ENCODE measurements at places on chromosomes 12 and 14. TPM values are rescaled to one million over a fixed set of nuclear protein-coding genes. Genes with fewer than 3 reads are reported as not detected.

DNA sequence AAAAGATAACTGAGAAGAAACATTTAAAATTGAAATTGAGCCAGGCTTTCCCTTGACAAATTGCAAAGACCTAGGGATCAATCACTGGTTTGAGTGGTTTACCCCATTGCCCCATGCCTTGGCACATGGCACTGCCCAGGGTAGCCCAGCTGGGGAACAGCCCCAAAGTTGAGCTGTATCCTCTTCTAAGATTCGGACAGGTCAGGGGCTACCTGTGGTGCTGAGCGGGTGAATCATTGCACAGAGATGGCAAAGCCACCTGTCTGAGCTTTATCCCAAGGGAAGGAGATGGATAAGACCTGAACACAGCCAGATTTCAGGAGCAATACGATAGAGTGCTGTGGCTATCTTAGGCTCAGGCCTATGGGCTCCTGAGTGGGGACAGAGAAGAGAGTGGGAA is 7.0 kb downstream of the IFI27L2 start:
- DNase-seq = no peak

DNA sequence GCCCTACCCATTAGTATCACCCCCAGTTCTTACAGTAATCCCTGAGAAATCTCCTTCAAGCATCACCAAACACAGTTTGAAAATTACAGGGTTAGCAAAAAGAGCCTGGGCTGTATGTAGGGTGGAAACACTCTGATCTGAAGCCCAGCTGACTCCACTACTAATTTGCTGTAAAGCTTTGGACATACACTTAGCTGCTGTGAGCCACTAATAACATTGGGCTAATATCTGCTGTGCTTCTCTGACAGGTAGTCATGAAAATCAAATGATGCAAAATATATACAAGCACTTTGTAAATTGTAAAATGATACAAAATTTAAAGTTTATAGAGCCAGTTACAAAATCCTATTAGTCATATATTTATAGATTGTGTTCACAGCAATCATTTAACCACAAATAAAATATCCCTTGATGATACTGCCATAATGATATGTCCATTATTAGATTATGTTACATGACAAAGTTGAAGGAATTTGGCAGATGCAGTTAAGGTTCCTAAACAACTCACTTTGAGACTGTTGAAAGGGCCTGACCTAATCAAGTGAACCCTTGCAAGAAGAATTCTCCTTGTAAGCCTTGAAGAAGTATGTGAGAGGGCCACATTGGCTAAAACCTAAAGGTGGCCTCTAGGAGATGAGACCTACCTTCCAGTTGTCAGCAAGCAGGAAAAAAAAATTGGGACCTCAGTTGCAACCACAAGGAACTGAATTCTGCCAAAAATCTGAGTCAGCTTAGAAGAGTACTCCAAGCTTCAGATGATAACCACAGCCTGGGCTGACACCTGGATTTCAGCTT is 19.0 kb downstream of the TWF1 start:
- no peak for DNase-seq

- DNase-seq = no peak
These were observed 16.1 kb downstream of the PIGH start for GRCh38 chr14:67583711-67584644.

The RESF1 gene
- 24.8 TPM for total RNA-seq

The DTX1 gene
- total RNA-seq = 2.4 TPM

DNA sequence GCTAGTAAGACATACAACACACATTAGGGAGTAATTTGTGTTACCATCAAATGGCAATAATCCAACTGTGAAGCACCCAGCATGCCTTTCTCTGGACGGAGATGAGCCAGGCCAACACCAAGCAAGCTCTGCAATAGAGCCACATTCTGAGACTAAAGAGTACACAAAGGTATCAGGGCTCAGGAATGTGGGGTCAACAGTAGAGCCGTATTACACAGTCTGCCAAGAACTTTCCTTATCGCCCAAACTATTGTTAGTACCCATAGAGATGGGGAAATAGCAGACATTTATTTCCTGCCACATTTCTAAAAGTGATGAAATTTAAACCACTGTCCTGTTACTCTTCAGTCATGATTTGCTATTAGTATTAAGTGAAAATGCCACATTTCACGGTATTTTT is 113.7 kb downstream of the BMP4 start:
- DNase-seq = no peak

GRCh38 chr14:99529899-99530298 is 48.7 kb downstream of the CCNK start:
- no peak for DNase-seq

- no peak for DNase-seq
These were observed 71.3 kb downstream of the CHGA start for GRCh38 chr14:92994131-92994676.

- no peak for DNase-seq
These were observed 138.5 kb downstream of the DICER1 start for GRCh38 chr14:95018821-95019220.

The RD3L gene
- 29.8 TPM for total RNA-seq

GRCh38 chr12:12178559-12178958 is 88.3 kb downstream of the LRP6 start:
- DNase-seq = no peak

The OVCH1 gene
- 0.07 TPM for total RNA-seq

The CMKLR1 gene
- total RNA-seq = 6.4 TPM

GRCh38 chr14:43418324-43418723 is 1088.8 kb downstream of the FSCB start:
- DNase-seq = no peak

- peak; percentile 39 for DNase-seq
These were observed 67.8 kb upstream of the LTA4H start for GRCh38 chr12:96103067-96103644.

The GLIPR1L1 gene
- not detected for total RNA-seq

DNA sequence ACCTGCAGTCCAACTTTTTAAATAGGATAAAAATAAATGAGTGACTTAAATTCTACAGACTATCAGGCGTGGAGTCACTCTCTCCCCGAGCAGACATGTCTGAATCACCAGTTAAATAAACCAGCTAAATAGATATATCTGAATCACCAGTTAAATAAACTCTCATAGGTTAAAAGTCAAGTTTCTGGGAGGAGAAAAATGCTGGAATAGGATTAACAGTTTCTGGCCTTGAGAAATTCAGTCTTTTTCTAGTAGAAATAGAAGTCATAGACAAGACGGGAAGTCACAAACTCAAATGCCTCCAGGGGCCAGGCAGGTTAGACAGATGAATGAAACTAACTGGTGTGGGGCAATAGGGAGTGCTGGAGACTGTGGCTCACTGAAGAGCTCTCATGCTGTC is 258.6 kb upstream of the TMEM132C start:
- DNase-seq = no peak

GRCh38 chr12:44433659-44434058 is 442.5 kb downstream of the NELL2 start:
- DNase-seq = no peak

DNA sequence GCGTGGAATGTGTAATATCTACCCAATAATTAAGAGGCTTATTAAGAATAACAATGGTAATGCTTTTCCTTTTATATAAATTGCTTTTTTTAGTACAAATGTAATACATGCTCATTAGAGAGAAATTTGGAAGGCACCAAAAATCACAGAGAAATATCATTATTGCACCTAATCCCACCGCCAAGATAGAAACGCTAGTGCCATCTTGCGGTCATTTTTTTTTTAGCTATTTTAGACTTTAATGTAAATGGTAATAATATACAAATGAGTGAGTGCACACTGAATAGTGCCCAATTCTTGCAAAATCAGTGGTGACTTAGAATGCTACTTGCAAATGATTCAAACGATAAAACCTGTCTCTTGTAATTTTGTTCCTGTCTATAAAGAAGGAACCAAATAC is 576.8 kb upstream of the TMEM132C start:
- DNase-seq = no peak

DNA sequence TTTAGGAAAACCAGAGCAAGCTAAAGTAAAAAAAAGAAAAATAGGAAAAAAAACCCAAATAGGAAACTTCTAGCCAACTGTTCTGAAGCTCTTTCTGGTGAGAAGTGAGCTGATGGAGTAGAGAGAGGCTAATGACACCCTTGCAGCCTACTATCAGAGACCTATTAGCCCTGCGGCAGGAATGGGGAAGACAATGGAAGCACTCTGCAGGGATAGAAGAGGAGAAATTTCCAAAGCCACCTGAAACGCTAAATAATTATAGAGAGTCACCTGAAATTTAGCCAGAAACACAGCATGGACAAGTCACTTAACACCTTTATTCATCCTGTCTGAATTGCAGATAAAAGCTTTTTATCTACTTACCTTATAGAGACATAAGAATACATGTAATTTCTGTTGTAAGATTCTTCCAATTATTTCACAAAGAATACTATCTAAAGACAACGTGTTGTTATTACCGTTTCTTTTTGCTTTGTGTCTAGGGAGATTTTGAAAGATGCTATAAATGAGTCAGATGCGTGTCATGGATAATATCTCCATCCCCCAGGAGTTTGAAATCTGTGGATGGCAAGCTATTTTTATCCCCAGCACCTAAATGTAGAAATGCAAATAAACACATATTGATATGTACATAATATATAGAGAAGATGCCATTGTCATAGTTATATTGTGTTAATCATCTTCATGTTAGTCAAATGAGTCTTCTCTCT is 138.6 kb downstream of the TPH2 start:
- no peak for DNase-seq

The E2F7 gene
- 0.07 TPM for total RNA-seq

GRCh38 chr12:26056335-26056734 is 68.5 kb downstream of the BHLHE41 start:
- DNase-seq = no peak

DNA sequence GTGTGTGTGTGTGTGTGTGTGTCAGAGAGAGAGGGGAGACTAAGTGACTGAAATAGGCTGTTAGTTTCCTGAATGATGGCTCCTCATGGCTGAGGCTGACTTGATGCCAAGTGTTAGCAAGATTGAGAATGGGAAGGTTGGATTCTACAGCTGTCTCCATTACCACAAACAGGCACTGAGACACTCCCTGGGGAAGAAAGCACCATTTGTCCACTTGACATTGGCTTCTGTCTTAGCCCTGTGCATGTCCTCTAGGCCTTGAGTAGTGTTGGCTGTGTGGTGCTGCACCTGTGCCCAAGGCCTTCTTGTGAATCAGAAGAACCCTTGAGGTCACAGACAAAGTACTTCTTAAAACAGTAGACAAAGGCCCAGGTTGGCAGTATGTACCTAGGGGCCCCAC is 15.6 kb downstream of the ERG28 start:
- DNase-seq = no peak

All from left ventricle myocardium superior (tissue), 1 donor.